ENCODE measurements at places on chromosomes 6 and 20.
A peak's percentile ranks its signal among the peaks of the same experiment; 100 is the strongest.

GRCh38 chr6:27178860-27179259 is 68.6 kb upstream of the PRSS16 start:
- DNase-seq = no peak

- DNase-seq = no peak
Measured at GRCh38 chr20:905396-905961, 10.7 kb downstream of the ANGPT4 start.

GRCh38 chr6:33621711-33622388 is 728 bp downstream of the ITPR3 start:
- peak; percentile 54 for DNase-seq

GRCh38 chr6:157230910-157231309 is 92.4 kb downstream of the TMEM242 start:
- no peak for DNase-seq

- no peak for DNase-seq
Measured at GRCh38 chr20:18847226-18847755, 33.7 kb downstream of the SCP2D1 start.

GRCh38 chr20:36421641-36422040 is 115.5 kb downstream of the DLGAP4 start:
- DNase-seq = no peak

- DNase-seq = no peak
Measured at GRCh38 chr20:22503577-22503976, 80.8 kb downstream of the FOXA2 start.

GRCh38 chr6:47034926-47035325 is 7.2 kb downstream of the ADGRF1 start:
- peak; percentile 94 for DNase-seq

DNA sequence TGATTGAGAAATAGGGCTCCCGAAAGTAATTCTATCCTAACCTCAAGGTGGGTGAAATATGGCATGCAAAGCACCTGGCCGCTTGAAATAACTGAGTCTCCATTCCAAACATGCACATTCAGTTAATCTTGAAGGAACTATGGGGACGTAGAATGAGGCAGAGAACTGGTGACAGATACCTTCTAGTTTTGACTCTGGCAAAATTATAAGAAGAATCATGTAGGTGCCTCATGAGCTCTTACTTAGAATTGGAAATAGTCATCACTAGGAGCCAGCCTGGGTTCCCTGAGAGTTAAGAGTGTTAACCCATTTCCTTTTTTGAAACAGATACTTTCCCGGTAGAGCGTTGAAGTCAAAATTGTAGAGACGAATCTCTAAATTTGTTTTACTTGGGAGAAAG is 49.3 kb downstream of the RPF2 start:
- DNase-seq = no peak
